GM23338 (cell line): ENCODE measurements at places on chromosomes 3 and 15. TPM values are rescaled to one million over a fixed set of nuclear protein-coding genes. Genes with fewer than 3 reads are reported as not detected.

DNA sequence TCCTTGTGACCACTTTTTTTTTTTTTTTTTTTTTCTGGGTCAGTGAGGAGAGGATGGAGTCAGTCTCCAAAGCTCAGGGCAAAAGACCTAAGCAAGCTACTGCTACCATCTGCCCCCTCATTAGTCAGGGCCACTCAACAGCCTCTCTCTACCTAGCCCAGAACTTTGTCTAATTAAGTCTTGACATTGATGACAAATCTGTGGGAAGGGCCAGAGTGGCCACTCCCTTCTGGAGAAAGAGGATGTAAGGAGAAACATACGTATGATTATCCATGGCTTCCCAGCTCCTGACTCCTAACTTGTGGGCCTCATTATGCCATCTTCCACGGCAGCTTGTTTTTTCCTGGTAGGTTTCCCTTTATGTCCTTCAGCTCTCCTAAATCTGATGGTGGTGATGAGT lies 37.9 kb downstream of the NR1I2 start:
- no peak for DNase-seq

Gene PCLAF
- 48.9 and 52.7 TPM in 2 replicates for total RNA-seq

- DNase-seq, result no peak
Measured at GRCh38 chr3:172330413-172330812, 117.8 kb downstream of the GHSR start.

Gene LSMEM2
- total RNA-seq, result 0.59 and 1.5 TPM in 2 replicates

Gene XIRP1
- total RNA-seq, result not detected in 2 replicates

Gene GOLGA8G
- not detected in 2 replicates for total RNA-seq

Gene TRH
- total RNA-seq, result 0.28 TPM in 1 of 2 replicates, not detected in the other

Gene SLC12A8
- 10.1 and 15.9 TPM in 2 replicates for total RNA-seq

DNA sequence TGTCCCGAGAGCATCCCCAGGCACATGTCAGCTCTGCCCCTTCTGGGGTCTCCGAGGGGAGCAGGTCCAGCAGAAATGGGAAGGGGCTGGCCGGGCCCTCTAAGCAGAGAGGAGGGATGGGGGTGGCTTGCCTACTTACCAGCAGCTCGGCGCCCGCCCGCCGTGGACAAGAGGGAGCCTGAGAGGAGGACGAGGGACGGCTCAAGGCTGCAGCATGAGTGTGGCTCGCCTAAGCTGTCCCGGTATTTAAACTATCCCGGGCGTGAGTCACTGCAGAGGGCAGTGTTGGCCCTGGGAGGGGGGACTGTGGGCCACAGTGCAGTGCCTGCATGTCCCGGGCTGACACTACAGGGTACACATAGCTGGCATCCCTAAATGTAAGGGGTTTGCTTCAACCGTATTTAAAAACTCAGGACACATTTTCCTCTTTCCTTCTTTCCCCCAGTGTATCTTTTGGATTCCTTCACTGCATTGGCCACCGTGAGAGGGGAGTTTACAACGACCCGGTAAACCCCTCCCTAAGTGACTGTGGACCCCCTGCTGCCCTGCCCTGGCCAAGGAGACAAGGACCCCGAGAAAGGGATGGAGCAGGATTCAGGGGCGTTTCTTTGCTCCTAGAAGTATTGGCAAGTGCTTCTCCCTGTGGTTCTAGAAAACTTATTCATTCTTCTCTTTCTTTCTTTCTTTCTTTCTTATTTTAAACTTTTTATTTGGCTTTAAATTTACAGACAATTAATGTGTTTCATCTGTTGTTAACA lies at the start of gene LRRC15:
TSS of gene LRRC15 (minus strand) at position 222 of the 758 bp plus-strand sequence. CDS start 8,700 bp downstream, outside the sequence.
- peak; percentile 56 for DNase-seq

Gene TRAIP
- 13.4 and 15.3 TPM in 2 replicates for total RNA-seq

GRCh38 chr15:35696767-35697231 lies 150.8 kb upstream of the DPH6 start:
- DNase-seq, result peak; percentile 28

GRCh38 chr3:131020122-131020693 lies 6.4 kb downstream of the ASTE1 start:
- peak; percentile 35 for DNase-seq

- no peak for DNase-seq
Measured at GRCh38 chr15:74857082-74857655, 14.2 kb upstream of the ULK3 start.

GRCh38 chr3:186640473-186640818 lies 247 bp downstream of the FETUB start:
- peak; percentile 37 for DNase-seq

Gene CLDN18
- not detected in 2 replicates for total RNA-seq
